ENCODE measurements at places on chromosomes 12 and 14.

DNA sequence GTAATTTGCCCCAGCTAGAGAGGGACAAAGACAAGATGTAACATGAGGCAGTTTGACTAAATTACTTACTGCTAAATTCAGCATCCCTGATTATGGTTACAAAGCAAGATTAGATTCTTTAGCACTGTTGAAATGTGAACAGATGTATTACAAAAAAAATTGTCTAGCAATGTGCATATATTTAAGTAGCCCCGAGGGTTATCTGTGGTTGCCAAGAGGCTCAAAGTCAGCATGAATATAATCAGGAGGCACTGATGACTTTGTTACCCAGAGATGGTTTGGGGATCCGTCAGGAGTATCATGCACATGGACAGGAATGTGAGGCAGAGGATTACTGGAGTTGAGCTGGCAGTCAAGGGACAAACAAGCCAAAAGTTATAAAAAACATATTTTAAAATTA lies 356.9 kb upstream of the CCDC196 start:
- DNase-seq, result no peak

DNA sequence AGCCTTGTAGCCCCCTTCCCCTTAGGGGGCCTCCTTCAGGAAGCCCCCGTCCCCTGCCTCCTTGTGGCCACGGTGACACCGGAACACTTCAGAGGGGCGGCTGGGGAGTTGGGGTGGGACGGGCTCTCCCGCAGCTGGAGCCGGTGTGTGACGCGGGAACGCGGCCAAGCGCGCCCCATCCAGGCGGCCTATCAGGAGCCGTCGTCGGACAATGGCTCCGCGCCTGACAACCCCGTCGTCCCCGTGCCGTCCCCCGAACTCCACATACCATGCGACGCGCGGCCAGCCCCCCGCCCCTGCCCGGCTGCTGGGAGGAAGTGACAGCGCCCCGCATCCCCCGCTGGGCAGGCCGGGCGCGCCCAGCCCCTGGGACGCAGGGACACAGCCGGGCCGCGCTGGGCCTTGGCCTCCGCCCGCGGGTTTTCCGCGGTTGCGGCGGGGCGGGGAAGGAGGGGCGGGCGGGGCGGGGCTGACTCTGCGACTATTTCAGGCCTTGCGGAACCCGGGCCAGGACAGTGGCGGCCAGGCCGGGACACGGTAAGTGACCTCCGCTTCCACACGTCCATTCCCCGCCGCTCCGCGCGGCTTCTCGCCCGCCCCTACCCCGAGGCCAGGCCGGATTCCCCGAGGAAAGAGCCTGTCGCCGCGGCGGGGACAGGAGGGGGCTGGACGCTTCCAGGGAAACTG lies at the start of gene TNFAIP2:
Gene TNFAIP2, plus strand, starts transcription at position 515 of the 687 bp plus-strand sequence. CDS start 2,997 bp downstream, outside the sequence.
- DNase-seq, result no peak

- no peak for DNase-seq
Observed at GRCh38 chr14:99647411-99647810, 2.5 kb downstream of the HHIPL1 start.

DNA sequence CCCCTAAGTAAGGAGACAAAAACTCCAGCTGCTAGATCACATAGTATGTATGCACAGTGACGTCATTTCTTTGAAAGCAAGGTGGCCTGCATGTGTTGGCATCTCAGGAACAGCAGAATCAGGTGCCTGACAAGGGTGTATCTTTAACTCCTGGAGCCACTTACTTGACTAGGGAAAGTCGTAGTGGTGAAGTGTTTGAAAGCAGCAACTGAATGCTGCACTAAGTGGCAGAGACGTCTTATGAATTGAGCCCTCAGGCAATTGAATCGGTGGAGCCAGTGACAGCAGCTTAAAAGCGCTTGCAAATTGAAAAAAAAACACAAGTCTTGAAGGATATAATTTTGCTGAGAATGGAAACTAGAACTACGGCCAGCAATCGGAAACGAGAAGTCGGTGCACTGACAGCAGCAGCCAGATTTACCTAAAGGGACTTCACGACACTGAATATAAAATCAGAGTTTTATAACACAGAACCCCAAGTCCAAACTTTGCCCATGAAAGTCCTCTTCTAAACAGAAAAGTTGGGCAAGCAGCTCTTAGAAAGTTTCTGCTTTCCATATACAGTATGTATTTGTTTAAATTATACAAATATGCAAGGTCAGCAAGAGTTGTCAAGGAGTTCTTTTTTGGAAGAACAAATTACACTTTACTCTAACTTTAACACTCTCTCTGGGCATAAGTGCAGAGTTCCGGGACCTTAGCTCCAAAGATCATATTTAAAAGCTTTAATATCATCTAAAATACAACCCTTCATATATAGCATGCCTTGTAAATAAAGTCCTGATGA lies 1.1 kb downstream of the IGF1 start:
- DNase-seq, result no peak
